NCI-H187 (cell line): ENCODE measurements at places on chromosomes 2 and 18.

DNA sequence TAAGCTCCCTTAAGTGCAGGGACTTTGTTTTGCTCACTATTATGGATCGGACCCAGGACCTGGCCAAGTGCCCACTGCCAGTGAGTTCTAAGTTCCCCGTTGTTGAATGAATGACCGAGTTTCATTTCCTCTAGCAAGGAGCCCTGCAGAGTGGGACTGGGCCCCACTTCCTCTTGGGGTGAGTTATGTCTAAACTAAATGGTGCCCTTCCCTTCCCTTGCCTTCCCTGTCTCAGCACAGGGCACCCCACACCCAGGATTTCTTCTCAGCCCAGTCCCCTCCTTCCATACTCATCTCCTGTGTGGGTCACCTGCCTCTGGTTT is 195.3 kb upstream of the HS6ST1 start:
- no peak for DNase-seq

GRCh38 chr2:206721256-206721920 is 3.2 kb upstream of the DYTN start:
- DNase-seq, result no peak

DNA sequence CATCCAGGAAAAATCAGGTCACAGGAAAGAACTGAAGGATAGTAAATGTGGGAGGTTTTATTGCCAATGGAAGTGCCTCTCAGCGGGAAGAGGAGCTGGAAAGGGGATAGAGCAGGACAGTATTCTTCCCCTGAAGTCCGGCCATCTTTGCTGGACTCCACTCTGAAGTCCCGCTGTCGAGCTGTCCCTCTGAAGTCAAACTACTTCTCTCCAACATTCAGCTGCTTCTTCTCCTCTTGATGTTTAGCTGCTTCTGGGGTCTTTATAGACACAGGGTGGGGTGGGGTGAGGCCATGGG is 23.5 kb upstream of the SLC39A10 start:
- no peak for DNase-seq

DNA sequence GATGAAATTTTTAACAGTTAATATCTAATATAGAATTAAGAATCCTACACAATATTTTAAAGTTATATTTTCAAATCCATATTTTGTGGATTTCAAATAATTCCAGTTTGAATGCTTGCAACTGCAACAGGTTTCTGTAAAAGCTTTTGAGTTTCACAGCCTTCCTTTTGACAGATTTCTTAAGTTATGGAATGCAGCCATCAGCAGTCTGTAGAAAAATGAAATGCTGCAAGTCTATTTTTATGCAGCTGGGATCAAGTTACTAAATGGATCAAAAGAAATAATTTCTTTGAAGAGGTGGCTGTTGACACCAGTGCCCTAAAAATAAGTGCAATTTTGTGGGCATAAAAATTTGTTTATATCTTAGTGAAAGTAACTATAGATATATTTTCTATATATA is 657.2 kb downstream of the NRXN1 start:
- DNase-seq, result no peak

- no peak for DNase-seq
These were observed 60.5 kb downstream of the HK2 start for GRCh38 chr2:74894272-74894981.

DNA sequence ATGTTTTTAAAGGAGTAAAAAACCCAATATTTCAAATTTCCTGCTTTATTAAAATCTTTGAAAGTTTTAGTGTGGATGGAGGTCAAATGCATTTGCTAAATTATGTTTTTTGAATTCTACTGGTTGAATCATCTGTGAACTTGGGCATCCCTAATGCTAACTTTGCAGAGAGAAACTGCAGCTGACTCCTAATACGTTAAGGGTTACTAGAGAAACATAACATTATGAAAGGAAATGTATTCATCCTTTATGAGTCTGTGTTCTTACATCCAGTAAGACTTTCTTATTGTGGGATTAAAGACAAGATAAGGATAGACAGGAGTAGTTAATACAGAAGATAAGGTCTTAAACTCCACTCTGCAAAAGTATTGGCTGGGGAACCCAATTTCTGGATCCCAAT is 140.6 kb downstream of the FAM124B start:
- DNase-seq, result no peak

- no peak for DNase-seq
These were observed 174.8 kb downstream of the UBR3 start for GRCh38 chr2:170002096-170002495.

- no peak for DNase-seq
These were observed 49.4 kb downstream of the BCL11A start for GRCh38 chr2:60504049-60504448.

- peak; percentile 27 for DNase-seq
These were observed 248.7 kb downstream of the RNF152 start for GRCh38 chr18:61643884-61644647.

DNA sequence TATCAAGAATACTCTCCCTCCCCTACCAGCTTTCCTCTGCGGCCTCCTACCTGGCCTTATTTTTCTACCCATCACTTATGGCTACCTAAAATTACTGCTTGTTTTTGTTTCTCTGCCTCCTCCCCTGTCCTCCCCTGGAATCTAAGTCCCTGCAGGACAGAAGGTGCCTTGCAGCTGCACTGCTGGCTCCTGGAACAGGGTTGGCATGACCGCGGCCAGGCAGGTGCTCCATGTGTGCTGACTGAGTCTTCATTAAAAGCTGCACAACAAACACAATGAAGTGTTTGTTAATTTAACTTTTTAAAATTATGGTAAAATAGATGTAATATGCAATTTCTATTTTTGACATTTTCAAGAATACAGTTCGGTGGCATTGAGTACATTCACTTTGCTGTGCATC is 171.9 kb upstream of the FHL2 start:
- DNase-seq, result no peak

- no peak for DNase-seq
These were observed 27.7 kb downstream of the GRB14 start for GRCh38 chr2:164593541-164593940.

DNA sequence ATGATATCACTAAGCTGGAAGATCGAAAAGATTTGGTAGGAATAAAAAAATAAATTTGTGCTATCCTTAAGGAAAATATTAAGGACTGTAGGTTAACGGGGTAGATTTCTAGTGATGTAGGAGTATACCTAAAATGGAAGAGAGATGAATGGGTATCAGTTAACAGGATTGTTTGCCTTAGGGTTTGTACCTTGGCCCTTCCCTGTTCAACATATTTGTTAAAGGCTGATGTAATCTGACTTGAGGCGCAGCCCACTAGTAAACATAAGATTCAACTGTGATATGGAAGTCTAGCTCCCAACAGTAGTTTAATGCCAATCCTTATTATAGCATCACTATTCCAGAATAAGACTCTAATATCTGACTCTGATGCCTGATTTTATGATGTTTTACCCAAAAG is 685.2 kb downstream of the DCC start:
- DNase-seq, result no peak

GRCh38 chr2:33598561-33599174 is 431 bp downstream of the FAM98A start:
- peak; percentile 51 for DNase-seq

GRCh38 chr18:2971741-2972552 is 41.0 kb downstream of the LPIN2 start:
- DNase-seq, result no peak

DNA sequence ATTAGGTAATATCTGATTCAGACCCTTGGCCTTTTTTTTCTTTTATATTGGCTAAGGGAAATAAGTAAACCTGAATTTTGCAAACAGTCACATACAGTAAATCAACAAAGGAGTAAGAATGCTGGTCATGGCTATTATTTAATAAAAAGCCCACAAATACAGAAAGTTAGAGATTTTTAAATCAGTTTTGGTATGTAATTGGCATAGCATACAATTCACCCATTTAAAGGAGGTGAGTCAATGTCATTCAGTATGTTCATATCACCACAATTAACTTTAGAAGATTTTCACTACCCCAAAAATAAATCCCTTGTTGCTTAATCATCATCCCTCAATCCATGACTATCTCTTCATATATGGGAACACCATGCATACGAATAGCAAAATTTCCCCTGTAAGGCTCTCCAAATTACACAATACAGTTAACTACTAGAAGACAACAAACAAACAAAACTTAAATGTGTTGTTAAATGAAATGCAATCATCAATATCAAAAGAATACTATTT is 45.9 kb upstream of the NYAP2 start:
- no peak for DNase-seq

DNA sequence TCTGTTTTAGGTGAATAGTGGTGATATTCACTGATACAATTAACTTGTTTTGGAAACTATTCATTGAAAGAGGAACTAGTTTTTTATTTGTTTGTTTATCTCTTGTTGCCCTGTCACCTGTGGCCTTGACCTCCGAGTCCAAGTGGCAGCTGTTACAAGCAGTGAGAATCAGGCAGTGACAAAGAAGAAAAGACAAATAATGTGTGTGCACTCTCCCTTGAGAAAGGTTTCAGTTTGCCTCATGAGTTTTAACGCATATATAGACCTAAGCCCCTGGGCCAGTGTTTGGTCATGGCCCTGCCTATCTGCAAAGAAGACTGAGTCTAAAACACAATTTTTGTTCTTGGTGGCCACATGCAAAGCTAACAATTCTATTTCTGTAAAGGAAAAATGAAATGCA is 15.3 kb downstream of the KYNU start:
- DNase-seq, result no peak

DNA sequence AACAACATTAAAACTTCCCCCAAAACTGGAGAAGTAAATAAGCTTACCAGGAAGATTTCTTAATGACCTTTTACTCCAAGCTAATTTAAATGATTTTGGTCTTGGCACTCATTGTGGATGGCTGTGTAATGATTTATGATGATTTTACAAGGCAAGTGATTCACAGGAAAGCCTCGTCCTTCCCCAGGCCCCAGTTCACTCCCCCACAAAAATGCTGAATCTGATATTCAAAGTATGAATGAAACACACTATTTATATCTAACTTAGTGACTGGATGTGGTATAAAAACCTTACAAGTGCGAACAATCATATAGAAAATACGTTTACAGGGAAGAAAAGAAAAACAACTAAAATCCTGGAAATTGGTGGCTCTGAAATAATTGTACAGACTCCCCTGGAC is 49.8 kb downstream of the ZNF516 start:
- no peak for DNase-seq

DNA sequence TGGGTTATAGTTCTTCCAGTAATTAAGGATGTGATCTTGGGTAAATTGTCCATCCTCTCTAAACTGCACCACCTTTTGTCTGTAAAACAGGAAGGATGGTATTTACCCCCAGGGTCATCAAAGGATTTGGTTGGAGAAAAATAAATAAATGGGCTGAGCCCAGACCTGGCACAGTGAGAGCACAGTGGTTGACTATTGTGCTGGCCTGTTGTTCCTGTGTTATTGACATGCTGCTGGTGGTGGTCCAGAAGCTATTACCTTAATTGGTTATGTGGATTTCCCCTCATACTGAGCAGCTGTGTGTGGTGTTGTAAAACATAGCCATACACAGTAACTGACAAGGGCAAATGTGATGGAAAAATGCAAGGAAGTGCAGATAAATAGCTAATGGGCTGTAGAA is 746 bp upstream of the IL37 start:
- DNase-seq, result no peak

- no peak for DNase-seq
These were observed 797.0 kb downstream of the METTL4 start for GRCh38 chr18:1774261-1774660.

DNA sequence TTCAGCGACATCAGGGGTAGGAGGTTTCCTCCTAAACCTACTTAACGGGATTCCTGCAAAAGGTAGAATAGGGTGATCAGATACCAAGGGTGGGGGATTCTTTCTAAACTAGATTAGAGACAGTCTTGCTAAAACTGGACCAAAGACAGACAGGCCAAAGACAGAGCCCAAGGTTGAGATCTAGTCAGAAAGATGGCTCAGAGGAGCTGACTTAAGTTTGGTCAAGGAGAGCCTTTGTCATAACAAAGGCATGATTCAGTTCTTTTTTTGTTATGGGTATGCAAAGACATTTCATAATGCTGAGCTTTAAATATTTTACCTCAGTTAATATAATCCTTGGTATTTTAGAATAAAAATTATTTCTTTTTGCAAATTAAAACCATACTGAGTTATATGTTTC is 17.8 kb upstream of the GPR75 start:
- no peak for DNase-seq

DNA sequence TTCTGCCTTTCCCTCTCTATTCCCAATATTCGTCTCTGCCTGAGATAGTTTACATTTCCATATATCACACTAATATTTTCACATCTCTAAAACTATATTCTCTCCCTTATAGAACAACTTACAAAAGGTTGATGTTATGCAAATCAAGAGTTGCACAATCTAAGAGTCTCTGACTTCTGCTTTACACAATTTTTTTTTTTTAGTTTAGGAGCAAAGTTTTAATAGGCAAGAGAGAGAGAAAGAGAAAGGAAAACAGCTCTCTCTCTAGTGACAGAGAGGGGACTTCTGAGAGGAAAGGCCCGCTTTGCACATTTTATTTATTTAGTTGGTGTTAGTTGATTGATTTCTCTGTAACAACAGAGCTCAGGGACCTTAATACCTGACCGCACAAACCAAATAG is 380.2 kb downstream of the TXNL1 start:
- DNase-seq, result no peak

GRCh38 chr2:174023591-174024523 is 58.7 kb upstream of the SP3 start:
- no peak for DNase-seq

DNA sequence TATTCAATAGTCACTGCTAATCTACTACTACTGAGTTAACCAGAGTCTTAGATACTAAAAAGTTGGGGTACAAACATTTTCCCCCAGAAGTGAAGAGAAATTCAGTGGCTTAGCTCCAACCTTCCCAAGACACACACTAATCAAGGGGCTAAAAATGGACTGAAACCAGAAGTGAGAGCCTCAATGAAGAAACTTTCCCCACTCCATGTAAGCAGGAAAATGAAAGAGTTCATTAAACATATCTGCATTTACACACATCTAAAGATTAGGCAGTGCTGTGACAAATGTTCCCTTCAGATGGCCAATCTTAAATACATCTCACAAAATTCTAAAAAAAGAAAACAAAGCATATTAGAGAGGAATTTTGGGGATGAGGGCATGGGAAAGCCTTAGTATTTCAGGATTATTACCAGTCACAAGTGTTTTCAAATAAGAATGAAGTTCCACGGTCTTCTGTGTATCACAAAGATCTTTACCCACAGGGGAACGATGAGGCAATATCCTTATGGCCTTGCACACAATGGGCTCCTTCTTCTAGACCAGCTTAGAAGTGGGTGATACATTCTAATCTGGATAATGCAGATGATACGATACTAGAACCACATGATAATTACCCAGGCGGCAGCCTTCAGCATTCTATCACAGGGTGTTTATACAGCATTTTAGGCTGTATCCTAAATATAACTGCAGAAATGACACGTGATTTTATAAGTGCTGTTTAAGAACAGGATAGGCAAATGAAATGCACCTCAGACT is 17.1 kb downstream of the ANKRD44 start:
- DNase-seq, result no peak

DNA sequence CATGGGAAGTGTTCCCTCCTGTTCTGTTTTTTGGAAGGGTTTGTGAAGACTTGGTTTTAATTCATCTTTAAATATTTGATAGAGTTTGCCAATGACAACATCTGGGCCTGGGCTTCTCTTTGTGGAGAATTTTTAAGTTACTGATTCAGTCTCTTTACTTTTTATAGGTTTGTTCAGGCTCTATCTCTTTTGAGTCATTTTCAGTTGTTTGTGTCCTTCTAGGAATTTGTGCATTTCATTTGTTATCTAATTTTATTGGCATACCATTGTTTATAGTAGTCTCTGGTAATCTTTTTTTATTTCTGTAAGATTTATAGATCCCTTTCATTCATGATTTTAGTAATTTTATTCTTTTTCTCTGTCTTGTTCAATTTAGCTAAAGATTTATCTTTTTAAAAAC is 14.6 kb downstream of the SCLY start:
- no peak for DNase-seq
